IPS-NIHi11 (cell line): ENCODE measurements at places on chromosomes 2 and 18.
A peak's percentile ranks its signal among the peaks of the same experiment; 100 is the strongest.

DNA sequence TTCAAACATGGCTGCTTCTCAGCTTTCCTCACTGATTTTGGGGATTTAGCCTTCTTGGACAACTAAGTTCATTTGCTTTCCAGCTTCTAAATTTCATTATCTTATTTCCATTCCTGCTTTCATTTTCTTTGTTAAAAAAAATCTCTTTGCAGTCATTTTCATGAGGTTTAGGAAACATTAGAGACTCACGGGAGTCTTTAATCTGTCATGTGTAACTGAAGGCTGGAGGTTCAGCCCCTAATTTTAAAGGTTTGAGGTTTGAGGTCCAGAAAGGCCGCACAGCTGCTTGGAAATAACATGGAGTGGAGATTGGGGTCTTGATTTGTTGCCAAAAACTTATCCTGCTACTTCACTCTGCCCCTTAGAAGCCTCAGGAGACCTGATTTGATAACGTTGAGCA, 30.3 kb downstream of the PROKR1 start:
- DNase-seq: no peak

- DNase-seq: no peak
Measured at GRCh38 chr2:10137053-10137843, 14.7 kb downstream of the RRM2 start.

DNA sequence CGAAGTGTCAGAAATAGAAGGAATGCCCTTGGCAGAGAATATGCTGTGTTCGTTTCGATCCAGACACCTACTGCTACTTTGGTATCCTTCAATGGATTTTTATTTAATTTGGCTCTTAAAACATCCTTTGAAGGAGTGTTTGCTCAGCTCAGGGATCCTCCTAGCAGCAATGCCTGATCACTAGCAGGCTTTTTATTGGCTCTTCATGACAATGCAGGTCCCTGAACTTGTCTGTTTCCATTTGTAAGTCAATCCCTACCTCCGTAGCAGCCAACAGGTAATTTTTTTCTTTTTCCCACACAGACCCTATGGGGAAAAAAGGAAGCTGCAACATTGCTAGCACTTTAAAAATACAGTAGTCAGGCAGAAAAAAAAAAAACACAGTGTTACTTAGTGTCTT, 366.2 kb upstream of the LRRTM1 start:
- peak; percentile 29 for DNase-seq

DNA sequence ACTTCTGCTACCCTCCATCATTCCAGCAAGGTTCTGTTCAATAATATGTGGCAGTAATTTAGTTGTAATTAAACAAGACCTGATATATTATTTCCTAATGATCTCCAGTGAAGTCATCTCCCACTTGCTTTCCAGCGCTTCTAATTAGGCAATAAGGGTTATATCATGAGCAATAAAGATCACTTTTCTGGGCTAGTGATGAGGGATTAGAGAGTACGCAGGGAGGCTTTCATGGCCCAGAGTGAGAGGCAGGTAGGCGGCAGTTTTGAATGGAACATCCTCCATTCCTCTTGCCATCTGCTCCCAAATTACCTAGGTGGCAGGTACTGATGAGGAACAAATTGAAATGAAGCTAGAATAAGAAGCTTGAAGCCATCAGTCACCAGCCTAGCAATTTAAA, 358.1 kb upstream of the SYT4 start:
- DNase-seq: no peak

DNA sequence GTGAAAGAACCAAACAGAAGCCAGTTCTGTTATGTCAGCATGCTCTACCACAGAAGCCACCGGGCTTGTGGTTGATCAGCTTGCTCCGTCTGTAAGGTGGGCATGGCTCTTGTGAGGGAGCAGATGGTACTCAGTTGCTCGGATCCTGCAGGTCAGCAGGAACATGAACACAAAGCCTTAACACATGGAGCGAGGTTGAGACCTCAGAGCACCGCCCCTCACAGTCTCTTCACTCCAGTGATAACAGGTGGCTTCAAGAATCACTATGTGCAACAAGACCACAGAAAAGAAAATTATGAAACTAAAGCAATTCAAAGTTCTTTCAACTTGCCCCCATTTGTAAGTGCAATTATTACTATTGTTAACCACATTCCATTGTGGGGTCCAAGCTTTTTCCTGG, 72.1 kb downstream of the OSBPL6 start:
- DNase-seq: no peak

- no peak for DNase-seq
Measured at GRCh38 chr2:15941871-15942710, 1.7 kb downstream of the MYCN start.

DNA sequence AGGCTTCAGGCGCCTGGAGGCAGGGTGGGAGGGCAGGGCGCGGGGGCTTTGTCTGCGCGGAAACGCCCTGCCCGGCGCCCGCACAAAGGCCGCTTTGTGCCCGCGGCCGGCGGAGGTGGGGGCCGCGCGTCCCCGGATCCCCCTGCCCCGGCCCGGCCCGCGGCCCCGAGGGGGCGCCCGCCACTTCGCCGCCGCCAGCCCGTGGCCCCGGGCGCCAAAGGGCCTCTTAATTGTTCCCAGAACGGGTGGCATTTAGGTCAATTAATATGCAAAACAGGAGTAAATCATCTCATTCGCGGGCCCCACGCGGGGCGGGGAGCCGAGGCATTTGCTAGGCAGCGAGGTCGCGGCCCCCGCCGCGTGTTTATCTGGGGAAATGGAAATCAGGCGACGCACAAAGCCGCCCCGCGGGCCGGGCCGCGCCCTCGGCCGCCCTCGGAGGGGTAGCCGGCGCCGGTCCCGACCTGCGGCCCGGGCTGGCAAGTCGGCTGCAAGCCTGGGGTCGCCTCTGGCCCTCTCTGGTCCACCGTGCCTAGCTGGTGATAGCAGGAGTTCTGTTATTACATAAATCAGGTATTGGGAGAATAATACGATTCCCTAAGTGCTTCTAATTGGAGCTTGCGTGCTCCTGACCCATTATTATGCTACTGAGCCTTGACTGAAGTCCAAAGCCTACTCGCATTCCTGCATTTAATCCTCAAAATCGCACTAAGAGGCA, 148.2 kb upstream of the GLI2 start:
- peak; percentile 87 for DNase-seq

DNA sequence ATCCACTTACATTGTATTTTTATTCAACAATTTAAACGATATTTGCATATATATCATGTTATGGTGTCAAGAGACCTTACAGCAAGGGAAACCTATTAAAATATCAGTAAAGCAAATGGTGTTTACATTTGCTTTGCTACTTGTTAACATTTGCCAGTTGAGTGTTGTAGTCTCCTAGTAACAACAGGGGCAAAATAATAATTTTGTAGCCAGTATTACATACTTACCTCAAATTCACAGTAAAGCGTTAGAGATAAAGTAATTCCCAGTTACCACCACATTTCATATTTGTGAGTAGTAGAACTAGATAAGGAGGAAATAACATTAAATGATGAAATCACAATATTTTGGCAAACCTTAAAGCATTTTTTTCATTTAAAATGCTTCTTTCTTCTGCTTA, 71.3 kb downstream of the FASTKD2 start:
- no peak for DNase-seq

DNA sequence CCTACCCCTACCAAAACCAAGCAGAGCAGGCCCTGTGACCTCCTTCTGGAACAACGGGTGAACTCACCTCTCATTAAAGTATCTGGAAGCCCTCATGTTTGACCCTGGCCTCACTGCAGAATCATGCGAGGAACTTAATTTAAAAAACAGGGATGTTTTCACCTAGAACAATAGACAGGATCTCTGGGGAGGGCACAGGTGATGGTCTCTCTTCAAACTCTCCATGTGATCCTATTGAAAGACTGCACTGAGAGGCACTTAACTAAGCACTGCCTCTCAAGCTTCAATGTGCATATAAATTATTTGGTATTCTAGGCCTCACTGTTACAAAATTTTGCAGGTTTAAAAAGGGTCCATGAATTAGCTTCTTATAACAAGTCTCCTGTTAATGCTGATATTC, 7.5 kb downstream of the ZNF519 start:
- no peak for DNase-seq

GRCh38 chr2:191012845-191013681, 908 bp downstream of the STAT1 start:
- DNase-seq: no peak

- peak; percentile 34 for DNase-seq
Measured at GRCh38 chr2:70935468-70936164, at the start of gene ATP6V1B1. TSS of gene ATP6V1B1 (plus strand) at chr2:70935900. CDS start at chr2:70935955, 55 bp downstream.
